ENCODE measurements at places on chromosomes 3 and 15.

- peak; percentile 91 for DNase-seq
Observed at GRCh38 chr3:123884203-123884831, at the start of gene MYLK. MYLK (minus strand) TSS chr3:123884332; CDS start chr3:123793841, 90,491 bp downstream.

GRCh38 chr15:91150502-91151160 is 50.6 kb downstream of the SV2B start:
- no peak for DNase-seq

GRCh38 chr15:40037721-40038120 is 1.3 kb downstream of the SRP14 start:
- DNase-seq: no peak

GRCh38 chr3:133853925-133854227 is 41.8 kb downstream of the RAB6B start:
- DNase-seq: no peak

DNA sequence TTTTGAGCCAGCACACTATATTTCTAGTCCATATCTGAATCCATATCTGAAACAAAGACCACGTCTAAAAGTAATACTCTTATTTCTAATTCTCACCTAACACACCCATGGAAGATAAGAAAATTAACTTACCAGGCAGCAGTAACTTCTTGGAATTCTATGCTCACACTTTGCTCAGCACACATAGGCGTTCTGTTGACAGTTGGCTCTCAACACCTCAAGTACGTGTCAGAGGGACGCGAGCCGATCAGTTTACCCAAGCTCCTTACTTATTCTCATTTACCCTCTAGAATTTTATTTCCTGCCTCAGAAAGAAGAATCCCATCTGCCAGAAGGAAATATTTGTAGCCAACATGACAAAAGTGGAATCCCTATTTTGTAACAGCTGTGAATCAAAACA is 911.9 kb downstream of the FHIT start:
- no peak for DNase-seq

DNA sequence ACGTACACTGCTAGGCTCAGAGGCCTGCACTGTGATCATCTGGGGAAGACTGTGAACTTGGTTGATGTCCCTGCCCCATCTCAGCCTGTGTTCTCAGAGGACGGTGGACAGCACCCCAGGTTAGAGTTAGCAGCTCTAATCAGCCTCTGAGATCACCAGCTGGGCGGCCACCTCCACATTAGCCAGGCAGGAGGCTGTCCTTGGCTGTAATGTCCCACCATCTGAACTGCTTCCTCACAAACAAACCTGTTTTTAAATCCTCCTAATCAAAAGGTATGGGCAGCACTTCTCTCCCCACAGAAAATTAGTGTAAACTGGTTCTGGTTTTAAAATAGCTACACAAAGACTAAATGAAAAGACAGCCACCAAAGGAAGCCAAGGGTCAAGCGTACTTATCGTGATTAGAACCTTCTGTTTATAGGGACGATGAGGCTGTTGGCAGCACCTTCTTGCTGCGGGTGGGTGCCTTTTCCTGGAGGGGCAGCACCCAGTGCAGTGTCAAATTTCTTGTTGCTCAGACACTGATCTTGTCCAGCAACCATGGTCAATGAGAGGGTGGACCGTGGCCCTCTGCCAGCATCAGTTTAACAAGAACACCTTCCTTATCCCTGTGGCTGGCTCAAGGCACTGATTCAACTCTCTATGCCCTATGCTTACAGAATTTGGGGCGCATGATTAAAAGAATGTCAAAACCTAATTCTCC is 24.6 kb downstream of the ACSBG1 start:
- no peak for DNase-seq

GRCh38 chr3:123365450-123366143 is 83.3 kb downstream of the ADCY5 start:
- DNase-seq: no peak

- no peak for DNase-seq
Observed at GRCh38 chr15:28989239-28989830, 103.6 kb downstream of the APBA2 start.

- DNase-seq: no peak
Observed at GRCh38 chr3:87191641-87192040, 35.5 kb upstream of the CHMP2B start.

- no peak for DNase-seq
Observed at GRCh38 chr15:32834156-32834555, 116.4 kb downstream of the GREM1 start.

DNA sequence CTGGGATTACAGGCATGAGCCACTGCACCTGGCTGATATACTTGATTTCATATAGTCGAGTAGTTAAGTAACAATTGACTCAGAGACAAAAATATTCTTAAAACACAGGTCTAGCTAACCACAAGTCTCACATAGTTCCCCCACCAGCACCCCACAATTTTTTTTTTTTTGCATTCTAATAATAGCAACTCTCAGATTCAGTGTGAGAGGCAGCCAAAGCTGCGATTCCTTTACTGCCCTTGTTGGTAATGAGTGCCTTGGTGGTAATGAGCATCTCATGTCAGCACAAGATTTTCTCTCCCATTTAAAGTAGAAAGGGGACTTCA is 72.5 kb downstream of the WWTR1 start:
- DNase-seq: no peak

DNA sequence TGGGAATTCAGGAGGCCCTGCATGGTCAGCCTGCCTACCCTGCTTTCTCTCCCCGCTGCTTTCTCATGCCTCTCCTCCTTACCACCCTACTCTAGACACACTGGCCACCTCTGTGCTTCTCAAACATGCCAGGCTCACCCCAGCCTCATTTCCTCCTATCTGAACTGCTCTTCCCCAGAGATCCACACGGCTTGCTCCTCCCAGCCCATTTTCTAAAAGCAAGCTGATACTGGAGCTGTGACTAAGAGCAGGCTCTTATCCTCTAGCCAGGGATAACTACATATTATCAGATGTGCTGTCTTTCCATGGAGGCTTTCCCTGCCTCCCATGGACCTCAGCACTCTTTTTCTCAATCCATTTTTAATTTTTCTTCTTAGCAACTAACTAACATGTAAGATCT is 85.9 kb downstream of the BOC start:
- DNase-seq: no peak

DNA sequence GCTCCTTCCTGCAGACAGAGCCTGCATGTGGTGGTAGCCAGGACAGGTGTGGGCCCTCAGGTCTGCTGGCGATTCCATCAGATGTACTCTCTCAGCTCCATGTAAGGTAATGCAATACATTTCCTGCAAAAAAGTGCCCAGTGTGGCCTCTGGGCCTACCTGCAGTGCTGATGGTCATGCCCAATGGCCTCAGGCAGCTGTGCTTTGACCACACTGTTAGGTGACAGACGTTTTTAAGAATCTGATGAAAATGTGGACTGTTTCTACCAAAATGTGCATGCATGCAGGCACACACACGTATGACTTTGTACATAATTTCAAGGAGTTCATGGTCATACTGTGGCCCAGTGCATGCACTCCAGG is 152.9 kb downstream of the RAB11A start:
- DNase-seq: no peak

DNA sequence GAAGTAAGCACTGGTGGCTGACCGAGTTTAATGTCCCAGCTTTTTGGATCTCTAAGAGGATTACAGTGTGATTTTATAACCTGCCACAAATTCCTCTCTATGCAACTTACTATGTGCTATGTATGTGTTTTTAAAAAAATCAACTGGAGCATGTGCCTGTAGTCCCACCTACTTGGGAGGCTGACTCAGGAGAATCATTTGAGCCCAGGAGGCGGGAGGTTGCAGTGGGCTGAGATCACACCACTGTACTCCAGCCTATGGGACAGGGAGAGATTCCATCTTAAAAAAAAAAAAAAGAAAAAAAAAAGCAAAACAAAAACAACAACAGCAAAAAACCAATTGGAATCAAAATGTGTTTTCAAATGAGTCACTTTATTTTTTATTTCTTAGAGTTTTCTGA is 29.6 kb downstream of the DUT start:
- DNase-seq: no peak

DNA sequence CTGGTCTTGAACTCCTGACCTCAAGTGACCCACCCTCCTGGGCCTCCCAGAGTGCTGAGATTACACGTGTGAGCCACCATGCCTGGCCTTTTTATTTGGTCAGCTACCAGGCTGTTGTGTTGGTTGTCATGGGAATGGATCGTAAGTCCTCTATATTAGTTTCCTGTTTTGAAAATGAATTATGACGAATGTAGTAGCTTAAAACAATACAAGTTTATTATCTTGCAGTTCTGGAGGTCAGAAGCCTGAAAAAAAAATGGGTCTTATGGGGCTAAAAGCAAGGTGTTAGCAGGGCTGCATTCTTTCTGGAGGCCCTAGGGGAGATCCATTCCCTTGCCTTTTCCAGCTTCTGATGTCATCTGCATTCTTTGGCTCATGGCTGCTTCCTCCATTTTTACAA is 25.1 kb upstream of the HERC1 start:
- DNase-seq: no peak

DNA sequence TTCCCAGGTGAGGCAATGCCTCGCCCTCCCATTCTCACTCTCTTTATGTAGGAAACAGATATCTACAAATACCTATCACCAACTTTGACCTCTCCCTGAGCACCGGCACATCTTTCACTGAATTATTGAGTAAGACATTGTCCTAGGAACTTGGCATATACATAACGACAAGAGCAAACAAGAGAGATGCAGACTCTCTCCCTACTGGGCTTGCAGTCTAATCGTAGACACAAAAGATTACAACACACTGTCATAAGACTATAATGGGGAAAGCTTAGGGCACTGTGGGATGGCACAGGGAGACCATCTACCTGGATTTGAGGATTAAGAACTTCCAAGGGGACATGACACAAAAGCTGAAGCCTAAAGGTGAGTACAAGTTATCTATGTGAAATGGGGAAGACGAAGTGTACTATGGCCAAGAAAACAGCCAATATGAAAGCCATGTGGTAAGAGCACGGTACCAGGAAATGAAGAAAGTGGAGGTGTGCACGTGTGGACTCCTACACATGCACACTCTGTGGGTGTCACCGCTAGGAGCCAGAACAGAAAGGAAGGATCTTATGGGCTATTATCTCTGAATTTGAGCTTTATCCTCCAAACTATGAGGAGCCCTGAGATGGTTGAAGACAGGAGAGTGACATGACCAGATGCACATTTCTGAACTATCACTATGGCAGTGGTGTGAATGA is 218.8 kb upstream of the STRIT1 start:
- no peak for DNase-seq

DNA sequence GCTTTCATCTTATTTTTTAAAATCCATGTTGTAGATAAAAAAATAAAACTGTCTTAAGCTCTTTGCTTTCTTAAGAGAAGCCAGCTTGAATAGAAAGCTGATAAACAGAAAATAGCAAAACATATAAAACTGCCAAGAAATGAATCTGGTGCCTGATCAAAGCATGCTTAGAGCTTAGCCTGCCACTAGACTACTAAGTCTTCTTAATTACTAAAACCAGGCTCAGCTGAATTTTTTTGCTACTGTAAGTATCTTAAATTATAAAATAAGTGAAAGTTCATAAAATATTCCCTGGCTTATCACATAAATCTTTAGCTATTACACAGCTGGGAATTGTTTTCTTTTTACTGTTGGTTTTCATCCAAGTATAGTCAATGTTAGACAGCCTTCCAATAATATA is 803.9 kb downstream of the DIPK2A start:
- no peak for DNase-seq

DNA sequence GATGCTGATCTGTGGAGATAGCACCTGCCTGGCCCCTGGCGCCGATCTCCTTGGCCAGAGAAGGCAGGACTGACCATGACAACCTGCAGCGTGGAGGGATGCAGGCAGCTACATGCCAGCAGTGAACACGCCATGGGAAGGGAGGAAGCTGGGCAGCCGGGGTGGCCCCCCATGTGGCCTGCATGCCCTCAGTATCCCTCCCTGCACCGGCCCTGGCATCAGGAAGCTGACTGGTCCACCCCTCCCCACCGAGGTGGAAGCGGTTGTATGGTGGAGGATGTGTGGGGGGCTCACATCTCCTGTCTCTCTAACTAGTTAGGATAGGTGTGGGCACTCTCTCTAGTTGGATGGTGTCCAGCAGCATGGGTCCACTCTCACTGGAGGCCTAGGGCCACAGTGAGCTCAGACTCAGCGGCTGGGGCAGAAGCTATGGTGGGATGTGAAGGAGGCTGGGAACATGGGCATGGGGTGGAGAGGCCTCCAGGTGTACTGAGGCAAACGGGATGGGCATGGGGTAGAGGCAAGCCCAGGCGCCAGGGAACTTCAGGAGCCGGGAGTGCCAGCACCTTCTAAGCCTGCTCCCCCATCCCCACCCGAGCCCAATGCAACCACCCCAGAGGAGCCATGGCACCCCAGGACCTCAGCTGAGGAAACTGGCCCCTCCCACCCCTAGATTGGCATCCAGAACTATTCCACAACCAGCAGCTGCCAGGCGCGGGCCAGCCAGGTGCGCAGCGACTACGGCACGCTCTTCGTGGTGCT is 1.8 kb upstream of the ABTB1 start:
- no peak for DNase-seq

DNA sequence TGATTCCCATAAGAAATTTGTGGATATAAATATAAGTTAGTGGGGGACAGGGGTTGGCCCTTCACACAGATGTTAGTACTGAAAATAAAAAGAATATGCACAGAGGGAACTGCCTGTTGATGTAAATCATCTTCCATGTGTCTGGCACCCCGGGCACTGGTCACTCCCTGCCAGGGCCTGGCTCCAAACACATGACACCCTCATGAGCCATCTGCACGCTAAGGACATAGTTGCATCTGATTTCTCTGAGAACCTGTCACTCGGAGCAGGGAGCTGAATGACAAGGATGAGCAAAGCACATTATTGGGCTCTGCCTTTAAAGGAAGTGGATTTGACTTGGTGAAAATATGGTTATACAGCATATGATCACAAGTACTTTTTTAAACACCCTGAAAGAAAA is 66.2 kb upstream of the TSC22D2 start:
- no peak for DNase-seq

DNA sequence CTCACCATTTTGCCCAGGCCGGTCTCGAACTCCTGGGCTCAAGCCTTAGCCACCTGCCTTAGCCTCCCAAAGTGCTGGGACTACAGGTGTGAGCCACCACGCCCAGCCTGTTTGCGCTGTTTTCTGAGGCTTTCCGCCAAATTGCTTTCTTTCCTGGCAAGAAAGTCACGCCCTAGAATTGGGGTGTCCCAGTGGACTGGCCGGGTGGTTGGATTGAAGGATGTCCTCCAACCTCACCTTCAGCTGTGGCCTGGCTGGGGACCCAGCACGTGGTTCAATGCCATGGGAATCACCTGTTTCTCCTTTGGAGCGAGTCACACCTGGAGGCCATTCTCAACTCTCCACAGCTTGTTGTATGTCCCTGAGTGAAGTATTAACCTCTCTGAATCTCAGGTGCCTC is 5.8 kb upstream of the ANKDD1A start:
- no peak for DNase-seq

DNA sequence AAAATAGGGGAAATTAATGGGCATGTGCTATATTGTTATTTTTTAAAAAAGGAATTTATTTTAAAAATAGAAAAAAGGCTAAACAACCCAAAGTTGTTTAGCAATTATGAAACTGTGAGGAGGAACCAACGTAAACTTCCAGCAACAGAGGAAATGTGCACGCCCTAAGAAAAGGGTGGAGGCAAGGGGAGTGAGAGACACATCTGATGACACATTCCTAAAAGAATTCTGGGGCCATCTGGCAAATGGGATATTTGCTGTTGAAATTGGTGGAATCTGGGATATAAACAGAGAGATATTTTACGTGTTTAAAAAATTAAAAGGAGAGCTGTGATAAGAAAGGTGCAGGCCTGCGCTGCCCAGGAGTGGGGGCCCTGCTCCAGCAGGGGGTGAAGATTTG is 50.8 kb upstream of the MUC13 start:
- DNase-seq: no peak
